Endothelial cell (in vitro differentiated cells): ENCODE measurements at places on chromosomes 5 and 9. TPM values are rescaled to one million over a fixed set of nuclear protein-coding genes. Genes with fewer than 3 reads are reported as not detected.

Gene F2RL2
- total RNA-seq = 311 TPM

Gene SAPCD2
- total RNA-seq = 1.0 TPM

Gene PCDHGB1
- total RNA-seq = 3.1 TPM

Gene PNPLA7
- 3.9 TPM for total RNA-seq

Gene FGF18
- total RNA-seq = 0.13 TPM

Gene ZNF658
- total RNA-seq = 10.0 TPM

Gene N4BP3
- 107 TPM for total RNA-seq

Gene TSSK1B
- total RNA-seq = not detected

Gene DDX46
- total RNA-seq = 59.4 TPM

Gene TMEM174
- total RNA-seq = not detected

Gene CTNND2
- 3.6 TPM for total RNA-seq

Gene NEUROG1
- total RNA-seq = not detected

Gene RABGAP1
- total RNA-seq = 58.2 TPM

Gene ELAVL2
- 10.3 TPM for total RNA-seq

Gene CNTLN
- total RNA-seq = 7.4 TPM

Gene HTR1A
- not detected for total RNA-seq

Gene SRD5A1
- 21.6 TPM for total RNA-seq

Gene BAAT
- total RNA-seq = not detected

Gene NR2F1
- 2.1 TPM for total RNA-seq

Gene GABRG2
- 0.51 TPM for total RNA-seq

Gene SLC6A18
- not detected for total RNA-seq

Gene PRDM9
- total RNA-seq = not detected

Gene IFNK
- total RNA-seq = not detected

Gene SLC27A4
- 23.0 TPM for total RNA-seq

Gene PCDHGA4
- 2.0 TPM for total RNA-seq

Gene GARIN3
- total RNA-seq = not detected

Gene TLX3
- 0.23 TPM for total RNA-seq

Gene OR1J2
- total RNA-seq = not detected

Gene TNFSF8
- total RNA-seq = not detected

Gene PRRX2
- total RNA-seq = 0.21 TPM

Gene CATSPER3
- 0.33 TPM for total RNA-seq

Gene ADGRV1
- 23.1 TPM for total RNA-seq

Gene C8G
- 1.1 TPM for total RNA-seq

Gene IFNA13
- not detected for total RNA-seq

Gene SPATA6L
- total RNA-seq = 6.7 TPM

Gene RMRP
- 32,961 TPM for total RNA-seq

Gene RBM22
- total RNA-seq = 54.5 TPM

Gene CAMK2A
- 1.1 TPM for total RNA-seq
